ENCODE measurements at places on chromosomes 5 and 9.

DNA sequence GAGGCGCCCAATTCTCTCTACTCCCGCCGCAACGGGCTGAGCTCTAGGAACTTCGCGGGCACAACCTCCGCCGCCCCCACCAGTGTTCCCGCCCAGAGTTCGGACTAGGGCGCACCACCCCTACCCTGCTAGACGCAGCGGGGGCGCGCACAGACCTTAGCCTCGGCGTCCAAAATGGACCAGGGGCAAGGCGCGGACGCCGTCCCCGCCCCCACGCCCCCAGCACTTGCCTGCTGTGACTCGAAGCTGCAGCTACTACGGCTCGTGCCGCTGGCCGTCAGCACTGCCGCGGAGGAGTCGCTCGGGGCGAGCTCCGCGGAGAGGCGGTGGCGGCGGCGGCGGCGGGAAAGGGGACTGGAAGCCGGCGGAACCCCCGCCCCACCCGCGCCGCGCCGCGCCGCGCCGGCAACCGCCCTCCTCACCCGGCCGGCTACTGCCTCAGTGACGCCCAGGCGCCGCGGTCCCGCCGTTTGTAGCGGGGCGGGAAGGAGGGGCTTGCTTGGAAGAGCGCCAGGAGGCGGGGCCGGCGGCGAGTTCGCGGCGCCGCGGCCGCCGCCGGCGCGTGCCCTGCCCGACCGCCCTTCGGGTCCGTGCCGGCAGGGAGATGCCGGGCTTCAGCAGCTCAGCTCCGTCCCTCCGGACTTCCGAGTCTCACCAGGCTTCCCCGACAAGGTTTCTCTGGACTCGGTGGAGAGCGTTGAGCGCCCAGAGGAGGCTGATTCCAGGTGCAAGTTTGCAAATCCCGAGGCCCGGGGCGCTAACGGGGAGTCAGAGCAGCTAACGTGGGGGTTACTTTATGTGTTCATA, 4.5 kb downstream of the ELAVL2 start:
- DNase-seq: no peak

DNA sequence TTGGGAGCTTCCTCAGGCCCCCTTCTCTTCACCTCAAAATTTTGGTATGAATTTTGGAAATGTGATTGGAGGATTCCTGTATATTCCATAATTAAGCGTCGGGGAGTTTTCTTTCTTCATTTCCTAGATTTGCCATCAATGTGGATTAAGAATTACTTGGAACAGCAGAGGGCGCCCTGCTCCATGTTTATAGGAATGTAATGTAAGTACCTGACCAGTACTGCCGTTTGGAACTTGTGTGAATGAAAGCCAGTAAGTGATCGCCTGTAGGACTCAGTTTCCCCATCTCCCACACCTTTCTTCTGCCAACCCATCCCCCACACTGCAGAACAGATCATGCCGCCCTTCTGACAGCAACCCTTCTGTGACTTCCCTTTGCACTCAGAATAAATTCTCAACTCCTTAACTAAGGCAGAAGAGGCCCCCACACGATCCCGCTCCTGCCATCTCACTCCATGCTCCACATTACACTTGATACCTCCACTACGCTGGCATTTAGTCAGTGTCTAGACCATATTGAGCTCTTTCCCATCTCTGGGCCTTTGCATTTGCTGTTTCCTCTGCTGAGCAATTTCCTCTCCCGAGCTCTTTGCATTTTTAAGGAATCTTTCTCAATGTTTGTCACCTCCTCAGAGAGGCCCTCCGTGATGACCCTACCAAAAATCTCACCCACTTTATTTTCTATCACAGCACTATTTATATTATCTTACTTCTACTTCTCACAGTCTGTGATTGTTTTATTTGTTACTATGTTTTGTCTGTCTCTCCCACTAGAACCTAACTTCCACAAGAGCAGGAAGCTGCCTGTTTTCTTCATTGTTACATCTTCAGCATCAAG, 79.5 kb upstream of the HTR4 start:
- DNase-seq: peak; percentile 49

DNA sequence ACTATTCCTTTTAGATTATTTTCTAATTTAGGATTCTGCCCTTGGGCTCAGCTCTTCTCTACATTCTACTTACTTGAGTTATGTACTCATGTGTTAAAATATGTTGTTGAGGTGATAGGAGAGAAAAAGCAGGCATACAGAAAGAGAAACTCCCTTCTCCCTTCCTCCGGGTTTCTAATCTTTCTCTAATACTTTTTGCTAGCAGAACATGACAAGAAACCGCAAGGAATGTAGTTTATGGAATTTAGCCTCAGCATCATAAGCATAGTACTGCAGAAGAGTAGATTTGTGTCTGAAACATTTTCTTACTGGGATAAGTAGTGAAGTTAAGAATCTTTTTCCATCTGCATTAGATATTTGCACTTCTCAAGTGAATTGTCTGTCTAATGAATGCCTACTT, 139.5 kb upstream of the CYLC2 start:
- no peak for DNase-seq

DNA sequence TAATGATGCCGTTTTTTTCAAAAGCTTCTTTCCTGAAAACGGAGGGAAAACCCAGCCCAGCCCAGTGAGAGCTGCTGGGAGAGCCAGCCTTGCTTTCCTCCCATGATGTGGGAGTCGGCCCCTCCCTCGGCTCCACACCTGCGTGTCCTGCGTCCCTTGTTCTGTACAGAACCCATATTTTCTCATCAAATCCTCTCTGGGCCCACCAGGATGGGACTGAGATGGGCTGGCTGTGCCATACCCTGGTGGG, 8.9 kb downstream of the FLT4 start:
- no peak for DNase-seq

GRCh38 chr9:91202736-91203283, 158.9 kb downstream of the AUH start:
- DNase-seq: no peak

GRCh38 chr5:151022511-151023018, 2.2 kb downstream of the GPX3 start:
- DNase-seq: no peak

DNA sequence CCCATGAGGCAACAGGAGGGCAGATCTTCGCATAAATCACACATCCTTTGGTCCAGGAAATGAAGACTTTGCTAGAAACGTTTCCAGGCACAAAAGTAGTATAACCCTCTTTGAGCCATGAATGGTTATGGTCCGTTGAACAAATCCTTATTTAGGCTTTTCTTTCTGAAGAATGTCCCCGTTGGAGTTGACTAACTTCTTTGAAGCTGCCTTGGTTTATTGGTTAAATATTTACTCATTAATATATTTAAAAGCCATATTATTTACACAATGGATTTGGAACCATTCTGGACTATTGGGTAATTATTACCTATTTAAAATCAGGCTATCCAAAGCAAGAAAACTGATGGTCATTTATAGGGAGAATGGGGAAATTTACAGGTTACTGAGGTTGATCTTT, 347.6 kb upstream of the SLC30A5 start:
- DNase-seq: no peak

DNA sequence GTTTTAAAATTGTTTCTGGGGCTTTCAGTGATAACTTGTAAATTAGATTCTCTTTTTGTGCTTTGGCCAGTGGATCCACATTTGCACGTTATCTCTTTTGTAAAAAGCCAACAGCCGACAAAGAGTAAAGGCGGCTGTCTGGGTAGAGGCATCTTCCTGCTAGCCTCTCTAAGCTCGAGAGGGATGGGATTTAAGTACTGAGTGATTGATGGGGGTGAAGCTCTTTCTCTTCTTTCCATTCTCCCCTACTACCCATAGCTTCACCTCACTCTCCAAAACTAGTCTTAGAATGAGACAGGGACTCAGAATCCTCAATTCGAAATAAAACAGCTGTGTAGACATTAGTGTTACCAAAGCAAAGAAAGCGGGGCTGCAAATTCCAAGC, 3.4 kb downstream of the PBX3 start:
- DNase-seq: no peak

DNA sequence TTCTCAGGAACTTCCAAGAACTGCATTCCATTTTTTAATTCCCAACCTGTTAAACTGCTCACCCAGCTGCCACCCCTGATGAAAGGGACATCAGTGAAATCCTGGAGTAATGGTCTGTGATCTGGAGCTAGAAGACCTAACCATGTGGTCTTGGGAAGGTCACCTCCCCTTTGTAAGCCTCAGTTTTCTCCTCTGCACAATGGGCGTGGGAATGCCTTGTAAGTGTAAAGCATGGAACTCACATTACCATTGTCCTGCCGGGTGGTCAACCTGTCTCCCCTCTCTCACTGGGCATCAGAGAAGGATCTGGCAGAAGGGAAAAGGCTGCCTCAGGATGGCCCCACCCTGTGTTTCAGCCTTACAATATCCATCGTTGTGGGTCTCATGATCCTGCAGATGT, 15.3 kb upstream of the CCDC180 start:
- no peak for DNase-seq

GRCh38 chr5:59789197-59789596, 104.3 kb downstream of the PDE4D start:
- DNase-seq: no peak

GRCh38 chr5:79235261-79235633, 684 bp upstream of the JMY start:
- DNase-seq: no peak

DNA sequence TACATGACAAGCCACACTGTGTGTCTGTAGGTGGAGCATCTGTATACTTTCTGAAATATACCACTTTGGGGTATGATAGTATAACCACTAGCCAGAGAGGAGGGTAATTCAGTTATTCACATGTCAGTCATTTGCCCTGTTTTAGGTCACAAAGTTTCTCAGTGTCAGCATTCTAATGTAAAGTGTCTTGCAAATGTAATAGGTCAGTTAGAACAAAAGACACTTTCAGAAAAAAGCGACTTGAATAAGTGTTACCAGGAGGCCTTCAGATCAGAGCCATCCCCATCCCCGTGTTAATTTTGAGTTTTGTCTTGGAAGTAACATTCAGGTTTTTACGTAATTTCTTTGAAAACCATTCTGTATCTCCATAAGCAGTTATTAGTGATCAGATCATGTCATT, 33.7 kb downstream of the TTC1 start:
- no peak for DNase-seq

DNA sequence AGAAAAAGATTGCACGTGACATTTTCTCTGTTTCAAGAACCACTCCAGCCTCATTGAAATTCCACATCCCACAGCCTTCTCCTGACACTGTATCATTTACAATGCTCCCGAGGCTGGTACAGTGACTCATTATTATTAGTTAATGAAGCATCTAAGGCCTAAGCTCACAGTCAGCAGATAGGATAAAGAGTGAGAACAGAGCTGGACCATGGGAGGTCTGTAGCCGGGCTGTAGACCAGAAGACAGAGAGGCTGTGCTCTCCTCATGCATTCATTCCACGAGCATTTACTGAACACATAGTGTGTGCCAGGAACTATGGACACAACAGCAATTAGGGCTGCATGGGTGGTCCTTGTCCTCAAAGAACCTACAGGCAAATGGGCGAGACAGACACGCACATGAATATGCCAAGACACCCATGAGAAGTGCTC, 47.3 kb upstream of the GALNT10 start:
- no peak for DNase-seq

GRCh38 chr9:89319015-89319905, 960 bp downstream of the SECISBP2 start:
- no peak for DNase-seq

GRCh38 chr9:27549196-27549755, 19.7 kb upstream of the MOB3B start:
- no peak for DNase-seq

GRCh38 chr5:59328709-59329296, 564.7 kb downstream of the PDE4D start:
- DNase-seq: no peak

- DNase-seq: no peak
Measured at GRCh38 chr5:168961681-168962080, 339.3 kb downstream of the SLIT3 start.

GRCh38 chr5:53358794-53359193, 121.6 kb upstream of the FST start:
- DNase-seq: no peak

- no peak for DNase-seq
Measured at GRCh38 chr5:113059232-113060040, 82.8 kb downstream of the DCP2 start.

DNA sequence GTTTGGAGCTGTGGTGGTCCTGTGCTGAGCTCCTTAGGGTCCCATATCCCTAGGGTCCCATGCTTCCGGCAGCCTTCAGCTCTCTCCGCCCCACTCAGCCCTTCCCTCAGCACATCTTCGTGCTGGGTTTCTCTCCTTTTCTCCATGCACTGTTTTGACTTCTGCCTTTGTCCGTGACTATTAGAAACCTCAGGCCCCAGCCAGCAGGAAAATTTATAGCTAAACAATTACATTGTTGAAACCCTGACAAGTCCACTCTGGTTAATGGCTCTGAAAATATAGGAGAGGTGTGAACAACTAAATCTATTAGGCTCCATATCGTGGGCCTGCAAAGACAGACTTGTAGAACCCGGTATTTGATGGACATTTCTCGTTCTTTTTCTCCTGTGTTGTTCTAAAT, 523.7 kb downstream of the CCDC171 start:
- DNase-seq: no peak

GRCh38 chr5:72468024-72468423, 39.2 kb downstream of the ZNF366 start:
- no peak for DNase-seq

DNA sequence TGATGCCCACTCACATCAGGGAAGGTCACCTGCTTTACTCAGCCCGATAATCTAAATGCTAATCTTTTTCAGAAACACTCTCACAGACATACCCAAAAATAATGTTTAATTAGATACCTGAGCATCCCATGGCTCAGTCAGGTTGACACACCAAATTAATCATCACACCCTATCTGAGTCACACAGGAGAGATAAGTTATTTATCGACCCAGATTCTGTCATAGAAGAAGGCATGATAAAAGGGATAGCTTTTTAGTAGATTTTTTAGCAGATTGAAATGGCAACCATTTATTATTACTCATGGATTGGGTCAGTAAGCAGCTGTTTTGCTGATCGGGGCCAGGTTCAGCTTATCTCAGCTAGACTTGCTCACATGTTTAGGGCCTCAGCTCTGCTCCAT, 97.8 kb upstream of the TYRP1 start:
- DNase-seq: no peak

GRCh38 chr5:15446552-15446951, 53.4 kb upstream of the FBXL7 start:
- DNase-seq: no peak

- no peak for DNase-seq
Measured at GRCh38 chr9:133058550-133059320, 3.0 kb upstream of the CEL start.

DNA sequence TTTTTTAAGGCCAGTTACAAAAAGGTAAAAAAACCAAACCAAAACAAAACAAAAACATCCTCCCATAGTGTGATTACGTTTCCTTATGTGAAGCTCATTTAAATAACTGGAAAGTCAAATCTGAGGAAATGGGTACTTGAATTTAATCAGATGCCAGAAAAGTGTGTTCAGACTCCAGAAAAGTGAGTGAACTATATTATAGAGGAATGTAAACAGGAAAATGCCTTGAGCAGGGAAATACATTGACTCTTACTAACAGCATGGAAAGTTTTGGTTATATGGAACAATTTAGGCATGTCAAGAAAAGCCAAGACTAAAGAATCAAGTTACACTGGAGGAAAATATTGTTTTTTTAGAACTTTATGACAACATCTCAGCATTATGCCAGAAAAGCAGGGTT, 37.8 kb upstream of the RNF20 start:
- no peak for DNase-seq
